ENCODE measurements at places on chromosomes 2 and 18.

- DNase-seq: peak; percentile 28
Measured at GRCh38 chr2:164479460-164479859, 141.8 kb downstream of the GRB14 start.

- no peak for DNase-seq
Measured at GRCh38 chr18:136433-136832, 21.9 kb upstream of the USP14 start.

GRCh38 chr2:128797937-128798336, 479.3 kb upstream of the HS6ST1 start:
- DNase-seq: no peak

DNA sequence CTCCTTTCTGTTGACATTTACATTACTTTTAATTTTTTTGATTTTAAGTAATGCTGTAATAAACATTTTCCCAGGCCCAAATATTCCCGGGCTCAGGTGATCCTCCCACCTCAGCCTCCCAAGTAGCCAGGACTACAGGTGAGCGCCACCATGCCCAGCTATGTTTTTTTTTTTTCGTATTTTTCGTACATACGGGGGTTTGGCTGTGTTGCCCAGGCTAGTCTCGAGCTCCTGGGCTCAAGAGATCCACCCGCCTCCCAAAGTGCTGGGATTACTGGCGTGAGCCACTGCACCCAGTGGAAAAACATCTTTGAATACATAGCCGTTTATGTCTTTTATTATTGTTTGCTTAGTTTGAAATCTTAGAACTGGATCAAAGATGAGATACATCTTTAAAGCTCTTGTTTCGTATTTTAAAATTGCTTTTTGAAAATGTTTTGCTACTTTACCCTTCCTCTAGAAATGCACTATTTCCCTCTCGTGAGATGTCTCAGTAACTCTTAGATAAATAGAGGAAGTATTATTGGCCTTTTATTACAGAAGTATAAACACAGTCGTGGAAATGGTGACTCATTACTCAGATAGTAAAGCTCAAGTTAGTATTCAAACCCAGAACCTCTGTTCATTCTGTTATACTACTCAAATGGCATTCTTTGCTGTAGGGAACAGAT, 2.4 kb downstream of the SMCHD1 start:
- DNase-seq: peak; percentile 68

DNA sequence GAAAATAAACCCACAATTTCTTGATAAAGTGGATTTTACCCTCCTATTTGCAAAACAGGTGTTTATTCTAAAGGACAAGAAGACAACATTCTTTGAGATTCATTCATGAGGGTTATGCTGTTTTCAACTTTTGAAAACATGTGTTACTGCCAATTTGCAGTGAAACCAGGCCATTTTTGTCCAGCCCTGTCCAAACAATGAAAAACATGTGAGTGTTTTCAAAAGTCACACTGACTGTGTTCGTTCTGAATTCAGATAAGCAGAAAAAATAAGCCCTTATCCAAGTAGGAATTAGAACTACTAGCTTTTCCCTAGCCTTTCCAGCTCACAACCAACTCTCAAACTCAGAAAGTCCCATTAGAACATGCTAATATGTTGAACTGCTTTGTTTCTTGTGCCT, 148.1 kb upstream of the PID1 start:
- no peak for DNase-seq

DNA sequence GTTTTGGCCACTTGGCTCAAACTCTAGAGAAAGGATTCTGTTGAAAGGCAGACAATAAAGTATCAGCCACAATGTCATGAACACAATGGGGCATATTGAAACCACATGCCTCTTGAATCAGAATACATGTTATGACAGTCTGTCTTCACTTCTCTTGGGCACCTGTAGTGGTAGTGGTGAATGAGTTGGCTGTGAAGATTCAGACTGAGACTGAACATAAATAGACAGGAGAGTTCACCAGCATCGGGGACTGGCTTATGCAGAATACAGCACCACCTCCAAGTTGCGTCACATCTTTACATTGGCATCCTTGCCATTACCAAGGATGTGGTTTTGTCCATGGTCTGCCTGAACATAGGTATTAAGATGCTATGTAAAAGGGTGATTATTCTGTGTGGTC, 336.8 kb downstream of the MYCN start:
- DNase-seq: no peak

GRCh38 chr2:211982162-211982561, 556.4 kb downstream of the ERBB4 start:
- no peak for DNase-seq

- peak; percentile 12 for DNase-seq
Measured at GRCh38 chr2:168075446-168075845, 171.9 kb downstream of the STK39 start.

GRCh38 chr2:203880557-203881125, 13.1 kb downstream of the CTLA4 start:
- no peak for DNase-seq

- DNase-seq: no peak
Measured at GRCh38 chr2:222710736-222711135, 39.3 kb downstream of the MOGAT1 start.

DNA sequence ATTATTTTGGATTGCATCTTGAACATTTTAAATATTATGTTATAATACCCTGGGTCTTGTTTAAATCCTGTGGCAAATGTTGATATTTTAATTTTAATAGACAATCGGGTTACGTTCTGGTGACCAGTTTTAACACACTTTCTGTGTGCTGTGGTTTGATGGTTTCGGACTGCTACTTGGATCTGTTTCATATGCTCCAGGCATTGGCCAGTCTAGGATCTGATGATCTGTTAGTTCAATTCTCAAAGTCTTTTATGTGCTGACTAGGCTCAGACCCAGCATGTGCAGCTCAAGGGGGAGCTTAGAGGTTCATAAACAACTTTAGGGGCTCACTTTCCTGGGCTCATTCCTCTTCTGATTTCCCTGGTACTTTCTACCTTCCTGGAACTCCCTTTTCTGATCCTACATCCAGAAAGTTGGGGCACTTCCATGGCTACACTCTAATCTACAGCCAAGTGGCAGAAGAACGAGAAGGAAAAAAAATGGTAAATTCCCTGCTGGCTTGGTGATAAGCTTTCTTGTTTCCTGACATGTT, 5.0 kb upstream of the ZBTB14 start:
- no peak for DNase-seq

- DNase-seq: no peak
Measured at GRCh38 chr2:177799531-177799930, 273.0 kb downstream of the PDE11A start.
